ENCODE measurements at places on chromosomes 1 and 21.
A peak's percentile ranks its signal among the peaks of the same experiment; 100 is the strongest.

DNA sequence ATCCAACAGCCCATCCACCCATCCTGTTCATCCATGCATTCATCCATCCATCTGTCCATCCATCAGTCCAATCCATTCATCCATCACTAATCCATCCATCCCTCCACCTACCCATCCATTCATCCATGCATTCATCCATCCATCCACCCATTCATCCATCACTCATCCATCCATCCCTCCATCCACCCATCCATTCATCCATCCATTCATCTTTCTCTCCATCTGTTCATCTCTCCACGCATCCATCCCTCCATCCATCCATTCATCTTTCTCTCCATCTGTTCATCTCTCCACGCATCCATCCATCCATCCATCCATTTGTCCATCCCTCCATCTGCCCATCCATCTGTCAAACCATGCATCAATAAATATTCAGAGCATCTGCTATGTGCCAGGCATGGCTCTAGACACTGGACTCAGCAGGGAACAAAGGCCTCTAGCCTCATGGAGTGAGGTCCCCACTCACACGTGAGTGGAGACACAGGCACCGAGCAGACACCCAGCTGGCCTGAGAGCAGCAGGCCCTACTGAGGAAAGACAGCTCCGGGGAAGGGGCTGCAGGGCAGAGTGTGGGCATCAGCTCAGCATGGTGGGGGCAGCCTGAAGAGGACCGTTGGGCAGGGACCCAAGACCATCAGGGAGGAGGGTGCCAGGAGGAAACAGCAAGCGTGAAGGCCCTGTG is 9.6 kb downstream of the KRTAP10-1 start:
- no peak for DNase-seq

GRCh38 chr1:18256282-18257235 is 149.0 kb downstream of the IGSF21 start:
- peak; percentile 39 for DNase-seq

DNA sequence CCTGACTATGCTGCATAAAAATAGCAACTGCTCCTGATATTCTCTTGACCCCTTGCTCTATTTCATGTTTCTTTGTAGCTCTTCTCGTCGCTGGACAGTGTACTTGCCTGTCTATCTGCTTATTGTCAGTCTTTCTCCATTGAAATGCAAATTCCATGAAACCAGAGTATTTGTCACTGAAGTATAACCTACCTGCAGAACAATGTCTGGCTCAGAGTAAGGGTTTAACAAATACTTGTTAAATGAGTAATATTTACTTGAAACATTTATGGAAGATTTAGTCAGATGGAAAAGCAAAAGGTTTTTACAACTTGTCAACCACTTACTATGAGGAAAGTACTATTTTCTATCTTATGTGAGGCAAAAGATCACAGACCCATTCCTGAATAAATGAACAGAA is 19.9 kb upstream of the ERICH3 start:
- no peak for DNase-seq

DNA sequence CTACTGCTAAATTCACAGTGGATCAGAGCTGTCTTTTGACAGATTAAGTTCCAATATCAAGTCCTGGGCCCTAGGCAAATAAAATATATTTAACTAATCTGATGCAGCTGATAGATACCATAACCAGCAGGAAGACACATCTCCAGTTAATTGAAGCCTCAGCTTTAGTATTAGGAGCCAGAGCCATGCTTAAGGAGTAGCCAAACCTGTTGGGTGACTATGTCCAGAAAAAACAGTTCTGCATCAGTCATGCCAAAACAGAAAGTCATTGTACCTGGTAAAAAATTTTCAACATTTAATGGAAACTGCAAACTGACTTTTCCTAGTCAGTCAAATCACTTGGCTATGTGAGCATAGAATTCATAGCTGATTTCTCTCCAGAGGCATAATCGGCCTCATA is 200.5 kb upstream of the RUNX1 start:
- DNase-seq: no peak

- DNase-seq: no peak
These were observed 37.0 kb upstream of the KCND3 start for GRCh38 chr1:112026501-112026900.

DNA sequence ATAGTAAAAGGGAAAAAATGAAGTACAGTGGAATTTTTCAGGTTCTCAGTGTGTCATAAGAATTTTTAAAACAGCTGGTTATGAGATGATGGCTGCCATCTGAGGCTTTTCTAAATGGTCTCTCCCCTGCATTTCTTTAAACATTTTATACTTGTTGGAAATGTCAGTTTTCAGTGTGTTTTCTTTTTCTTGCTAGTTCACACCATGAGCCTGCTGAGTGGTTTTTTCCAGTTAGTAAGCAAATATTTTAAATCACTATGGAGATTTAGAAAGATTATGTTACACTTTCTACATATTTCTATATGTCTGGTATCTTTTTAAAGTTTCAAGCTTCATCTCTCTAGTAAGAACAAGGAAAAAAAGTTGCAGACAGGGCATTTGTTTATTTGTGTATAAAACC is 9.6 kb downstream of the RBM15 start:
- no peak for DNase-seq

DNA sequence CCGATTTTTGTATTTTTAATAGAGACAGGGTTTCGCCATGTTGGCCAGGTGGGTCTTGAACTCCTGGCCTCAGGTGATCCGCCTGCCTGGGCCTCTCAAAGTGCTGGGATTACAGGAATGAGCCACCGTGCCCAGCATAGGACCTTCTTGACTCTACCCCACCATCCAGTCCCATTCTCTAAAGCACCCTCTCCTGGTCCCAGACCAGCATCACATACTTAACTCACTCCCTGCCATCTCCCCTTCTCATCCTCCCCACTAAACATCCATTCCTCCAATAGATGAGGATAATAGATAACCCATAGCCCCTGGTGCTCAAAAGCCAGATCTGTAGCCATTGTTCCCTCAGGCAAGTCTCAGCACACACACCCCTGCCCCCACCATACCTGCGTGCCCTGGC is 2.1 kb downstream of the ENTREP3 start:
- no peak for DNase-seq

GRCh38 chr1:41633764-41634163 is 149.3 kb upstream of the EDN2 start:
- no peak for DNase-seq

GRCh38 chr21:45910548-45911221 is 70.9 kb upstream of the COL6A1 start:
- DNase-seq: no peak

DNA sequence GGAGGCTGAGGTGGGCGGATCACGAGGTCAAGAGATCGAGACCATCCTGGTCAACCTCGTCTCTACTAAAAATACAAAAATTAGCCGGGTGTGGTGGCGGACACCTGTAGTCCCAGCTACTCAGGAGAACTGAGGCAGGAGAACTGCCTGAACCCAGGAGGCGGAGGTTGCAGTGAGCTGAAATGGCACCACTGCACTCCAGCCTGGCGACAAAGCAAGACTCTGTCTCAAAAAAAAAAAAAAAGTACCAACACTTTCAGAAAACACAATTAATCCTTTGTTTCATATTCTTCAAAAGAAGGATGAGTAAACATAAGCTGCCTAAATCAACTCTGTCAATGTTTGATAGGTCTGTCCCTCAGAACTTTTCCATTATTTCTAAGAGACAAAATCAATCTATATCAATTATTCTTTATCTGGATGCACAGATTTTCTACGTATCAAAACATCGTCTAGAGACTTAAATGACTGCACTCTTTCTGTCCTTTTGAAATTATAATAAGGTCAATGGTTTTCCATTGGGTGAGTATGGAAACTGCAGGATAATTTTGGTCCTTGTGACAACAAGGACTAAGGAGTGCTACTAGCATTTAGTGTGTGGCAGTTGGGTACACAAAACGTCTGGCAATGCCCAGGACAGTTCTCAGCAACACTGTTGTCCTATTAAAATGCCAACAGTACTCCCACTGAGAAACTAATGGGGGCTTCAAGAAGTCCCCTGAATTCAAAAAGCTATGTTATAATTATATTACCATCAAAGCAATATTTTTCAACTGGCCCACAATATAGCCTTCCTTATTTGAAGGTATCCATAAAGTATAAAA is 40.7 kb downstream of the LPGAT1 start:
- no peak for DNase-seq

- no peak for DNase-seq
These were observed 236.3 kb downstream of the MATN1 start for GRCh38 chr1:30487042-30487441.

DNA sequence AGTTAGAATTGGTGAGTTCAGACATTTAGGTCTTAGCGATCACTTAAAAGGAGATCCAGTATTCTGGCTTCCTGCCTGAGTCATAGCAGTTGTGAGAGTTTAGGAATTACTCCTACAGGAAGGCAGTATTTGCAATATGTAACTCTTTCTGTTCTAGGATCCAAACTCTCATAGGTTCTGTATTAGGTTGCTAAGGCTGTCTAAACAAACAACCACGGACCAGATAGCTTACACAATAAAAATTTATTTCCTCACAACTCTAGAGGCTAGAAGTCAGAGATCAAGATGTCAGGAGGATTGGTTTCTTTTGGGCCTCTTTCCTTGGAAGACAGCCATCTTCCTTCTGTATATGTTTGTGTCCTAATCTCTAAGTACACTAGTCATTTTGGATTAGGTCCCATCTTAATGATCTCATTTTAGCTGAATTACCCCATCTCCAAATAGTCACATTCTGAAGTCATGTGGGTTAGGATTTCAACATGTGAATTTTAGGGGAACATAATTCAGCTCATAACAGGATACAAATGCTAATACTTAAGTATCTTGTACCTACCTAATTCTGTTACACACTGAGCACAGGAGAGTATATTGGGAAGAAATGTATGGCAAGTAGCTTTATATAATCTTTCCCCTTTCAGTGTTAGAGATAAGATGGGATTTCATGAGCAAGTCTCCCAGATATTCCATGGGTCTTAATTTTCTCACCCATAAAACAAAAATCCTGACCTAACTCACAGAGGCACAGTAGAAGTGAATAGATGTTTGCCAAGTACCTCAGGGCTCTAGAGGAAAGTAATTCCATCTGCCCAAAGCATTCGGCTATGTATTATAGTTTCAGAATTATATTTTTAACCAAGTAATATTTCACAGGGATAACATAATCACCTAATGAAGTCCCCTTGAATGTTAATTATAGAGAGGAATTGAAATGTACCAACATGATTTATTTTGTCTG is 144.4 kb downstream of the PTBP2 start:
- no peak for DNase-seq

DNA sequence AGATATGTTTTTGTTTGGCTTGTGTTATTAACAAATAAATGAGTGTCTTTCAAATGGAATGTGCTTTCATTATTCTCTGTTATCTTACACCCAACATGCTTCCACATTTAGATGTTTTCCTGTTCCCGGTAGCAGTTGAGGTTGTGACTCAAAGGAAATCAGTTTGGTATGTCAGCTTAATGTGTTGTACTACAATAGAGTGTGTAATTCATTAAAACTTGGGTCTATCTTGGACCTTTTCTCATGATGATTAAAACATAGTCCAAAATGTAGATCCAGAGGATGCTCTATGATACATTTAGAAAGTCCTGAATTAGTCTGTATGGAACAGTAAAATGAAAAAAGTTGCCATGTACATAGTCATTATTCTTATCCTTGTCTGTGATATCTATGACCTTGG is 26.7 kb downstream of the RTCA start:
- DNase-seq: no peak

- DNase-seq: no peak
These were observed 38.1 kb downstream of the C1orf21 start for GRCh38 chr1:184424945-184425344.

- DNase-seq: no peak
These were observed 152.7 kb upstream of the COL6A1 start for GRCh38 chr21:45828580-45829570.

DNA sequence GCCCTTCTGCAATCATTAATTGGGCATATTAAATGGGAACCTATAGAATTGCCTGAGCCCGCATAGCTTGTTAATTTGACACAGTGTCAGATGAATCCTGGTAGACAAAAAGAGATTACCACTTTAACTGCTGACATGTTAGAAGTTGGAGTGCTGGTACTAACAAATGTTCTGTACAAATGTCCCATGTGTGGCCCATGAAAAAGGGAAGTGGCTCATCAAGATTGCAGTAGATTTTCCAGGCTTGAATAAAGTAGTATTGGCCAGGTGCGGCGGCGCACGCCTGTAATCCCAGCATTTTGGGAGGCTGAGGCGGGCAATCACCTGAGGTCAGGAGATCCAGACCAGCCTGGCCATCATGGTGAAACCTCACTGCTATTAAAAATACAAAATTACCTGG is 45.6 kb downstream of the GNPAT start:
- DNase-seq: no peak

DNA sequence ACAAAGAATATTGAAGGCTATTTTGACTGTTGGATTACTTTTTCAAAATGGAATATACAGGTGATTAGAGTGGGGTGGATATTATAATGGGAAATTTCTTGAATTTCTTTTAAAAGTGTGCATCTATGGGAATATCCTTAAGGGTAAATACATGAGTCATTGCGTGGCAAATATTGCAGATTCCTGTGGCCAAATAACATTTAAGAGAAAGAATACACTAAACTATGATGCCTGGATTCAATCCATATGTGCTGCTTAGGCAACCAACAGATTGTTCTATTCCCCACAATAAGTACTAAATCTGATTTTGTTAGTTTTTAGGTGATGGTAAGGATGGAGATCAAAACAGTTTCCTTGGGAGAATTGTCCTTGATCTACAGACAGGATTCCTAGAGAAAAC is 119.5 kb downstream of the HMCN1 start:
- no peak for DNase-seq

GRCh38 chr1:115767403-115767802 is 1.1 kb downstream of the CASQ2 start:
- no peak for DNase-seq

- peak; percentile 26 for DNase-seq
These were observed 5.5 kb downstream of the RCAN1 start for GRCh38 chr21:34609244-34609932.

DNA sequence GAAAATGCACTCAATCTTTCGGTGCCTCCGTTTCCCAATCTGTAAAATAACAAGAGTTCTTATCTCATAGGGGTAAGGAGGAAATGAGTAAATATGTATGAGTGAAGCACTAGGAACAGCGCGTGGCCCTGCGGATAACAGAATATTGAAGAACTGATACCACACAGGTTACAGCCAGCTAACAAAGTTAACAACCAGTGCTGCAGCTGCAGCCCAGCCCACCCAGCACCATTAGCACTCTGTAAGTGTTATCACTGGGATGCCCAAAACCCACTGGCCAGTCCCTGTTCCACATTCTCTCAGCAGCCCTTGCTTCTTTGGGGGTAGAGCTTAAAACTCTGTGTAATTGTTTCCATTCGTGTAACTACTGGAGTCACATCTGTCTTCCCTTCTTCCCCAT is 89.5 kb downstream of the VWA5B1 start:
- no peak for DNase-seq

DNA sequence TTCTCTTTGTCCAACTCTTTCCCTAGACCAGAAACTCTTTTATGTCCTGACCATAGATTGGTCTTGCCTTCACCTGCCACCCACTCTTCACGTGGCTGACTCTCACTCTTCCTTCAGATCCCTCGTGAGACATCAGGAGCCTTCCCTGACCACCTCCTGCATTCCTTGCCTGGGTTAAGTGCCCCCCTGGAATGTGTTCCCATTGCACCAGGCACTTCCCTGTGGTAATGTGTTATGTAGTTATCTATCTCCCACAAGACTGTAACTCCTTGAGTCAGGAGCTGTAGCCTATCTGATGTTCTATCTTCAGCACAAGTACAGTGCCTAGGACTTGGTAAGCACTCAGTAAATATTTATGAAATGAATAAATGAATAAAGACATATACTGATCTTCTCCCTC is 111.2 kb upstream of the CTTNBP2NL start:
- no peak for DNase-seq

- DNase-seq: no peak
These were observed 1.6 kb downstream of the CRYBG2 start for GRCh38 chr1:26352338-26352679.
